NCI-H226 (cell line): ENCODE measurements at places on chromosomes 6 and 20.

DNA sequence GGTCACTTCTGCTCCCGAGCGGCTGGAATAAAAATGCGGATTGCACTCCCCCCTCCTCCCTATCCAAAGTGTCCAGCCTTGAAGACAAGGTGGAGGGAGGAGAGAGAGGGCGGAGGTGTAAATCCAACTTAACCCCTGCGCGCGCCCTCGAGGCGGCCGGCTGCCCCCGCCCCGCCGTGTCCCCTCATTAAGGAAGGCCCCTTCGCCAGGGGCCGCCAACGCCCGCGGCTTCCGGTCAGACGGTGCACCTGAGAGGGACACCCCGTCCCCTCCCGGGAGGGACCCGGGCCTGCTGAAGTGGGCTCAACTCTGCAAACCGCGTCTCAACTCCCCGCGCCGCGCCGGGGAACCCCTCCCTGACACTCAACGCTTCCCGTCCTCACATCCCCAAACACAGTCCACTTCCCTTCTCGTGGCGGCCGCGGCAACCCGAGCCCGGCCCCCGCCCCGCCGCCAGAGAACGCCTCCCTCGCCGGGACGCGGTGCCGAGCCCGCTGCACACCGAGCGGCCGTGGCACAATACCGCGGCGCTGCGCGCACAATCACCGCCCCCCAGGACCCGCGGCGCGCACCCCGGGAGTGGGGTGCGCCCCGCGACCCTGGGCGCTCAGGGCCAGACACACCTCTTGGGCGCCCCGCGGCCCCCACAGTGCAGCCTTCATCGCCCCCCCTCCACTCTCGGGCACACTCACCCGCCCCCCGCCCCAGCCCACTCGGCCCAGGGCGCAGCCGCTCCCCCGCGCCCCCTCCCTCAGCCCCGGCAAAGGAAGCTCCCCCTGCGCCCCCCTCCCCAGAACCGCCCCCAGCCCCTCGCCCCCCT, 102.5 kb downstream of the NOL4L start:
- DNase-seq: no peak

DNA sequence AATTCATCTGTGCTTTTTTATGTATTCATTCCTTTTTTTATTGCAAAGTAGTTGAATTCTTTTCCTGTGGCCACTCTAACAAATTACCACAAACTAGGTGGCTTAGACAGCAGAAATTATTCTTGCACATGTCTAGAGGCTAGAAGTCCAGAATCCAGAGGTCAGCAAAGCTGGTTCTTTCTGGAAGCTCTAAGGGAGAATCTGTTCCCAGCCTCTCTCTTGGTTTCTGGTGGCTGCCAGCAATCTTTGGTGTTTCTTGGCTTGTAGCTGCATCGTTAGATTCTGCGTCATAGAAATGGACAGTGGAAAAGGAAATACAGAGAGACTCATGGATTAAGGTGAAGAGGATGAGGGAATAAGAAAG, 39.3 kb downstream of the GSTA2 start:
- peak; percentile 71 for DNase-seq

DNA sequence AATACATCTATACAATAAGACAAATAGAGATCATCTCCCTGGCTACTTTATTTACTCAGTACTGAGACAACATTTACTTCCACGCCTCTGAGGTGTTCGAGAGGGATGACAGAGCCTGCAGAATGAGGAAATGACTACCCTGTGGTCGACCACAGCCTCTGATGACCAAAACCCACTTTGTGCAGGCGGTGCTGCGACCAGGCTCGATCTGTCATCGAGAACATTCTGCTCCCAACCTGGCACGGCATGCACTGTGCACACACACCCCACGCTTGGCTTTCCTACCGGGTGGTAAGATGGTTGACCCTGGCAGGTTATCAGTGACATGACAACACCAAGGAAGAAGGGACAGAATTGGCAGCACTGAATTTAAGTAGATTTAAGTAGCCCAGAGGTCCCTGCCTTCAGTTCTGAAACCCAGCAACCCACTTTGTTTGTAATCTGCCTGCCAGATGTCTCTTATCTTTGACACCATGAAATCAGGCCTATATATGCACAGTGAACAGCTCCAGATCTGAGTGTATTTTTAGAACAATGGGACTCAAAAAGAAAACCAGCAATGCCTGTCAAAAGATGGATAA, 42.6 kb downstream of the TTI1 start:
- DNase-seq: no peak

DNA sequence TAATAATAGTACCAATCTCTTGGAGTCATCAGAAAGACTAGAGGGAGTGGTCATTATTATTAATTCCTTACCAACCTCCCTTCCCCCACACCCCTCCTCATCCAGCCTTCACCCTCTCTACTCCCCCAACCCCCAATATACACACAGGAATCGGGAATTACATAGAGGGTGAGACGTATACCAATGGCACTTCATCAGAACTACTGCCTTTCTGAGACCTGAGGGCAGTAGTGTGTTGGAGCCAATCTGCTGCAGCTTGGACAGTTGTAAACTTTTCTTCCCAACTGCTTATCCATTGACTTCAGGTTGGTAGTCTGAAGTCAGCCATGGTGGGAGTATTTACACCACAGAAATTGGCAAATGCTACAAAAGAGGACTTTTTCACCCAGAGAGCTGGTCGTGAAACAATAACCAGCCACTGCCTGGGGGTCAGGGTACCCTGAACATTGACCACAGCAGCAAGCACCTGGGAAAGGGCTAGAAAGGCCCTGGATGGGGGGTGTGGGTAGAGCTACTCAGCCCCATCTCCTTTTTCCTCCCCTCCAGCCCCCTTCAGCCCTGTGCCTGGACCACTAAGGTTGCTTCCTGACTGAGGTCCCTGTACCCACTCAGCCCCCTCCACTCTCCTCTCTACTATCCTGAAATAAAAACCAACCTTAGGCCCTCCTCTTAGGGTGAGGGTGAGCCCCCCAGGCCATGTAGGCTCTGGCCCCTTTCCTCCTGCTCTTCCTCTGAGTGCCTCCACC, 161.5 kb downstream of the MRPL14 start:
- no peak for DNase-seq

- no peak for DNase-seq
Measured at GRCh38 chr20:22381812-22382416, 202.5 kb downstream of the FOXA2 start.

- no peak for DNase-seq
Measured at GRCh38 chr6:97939440-97940168, 656.6 kb upstream of the MMS22L start.

DNA sequence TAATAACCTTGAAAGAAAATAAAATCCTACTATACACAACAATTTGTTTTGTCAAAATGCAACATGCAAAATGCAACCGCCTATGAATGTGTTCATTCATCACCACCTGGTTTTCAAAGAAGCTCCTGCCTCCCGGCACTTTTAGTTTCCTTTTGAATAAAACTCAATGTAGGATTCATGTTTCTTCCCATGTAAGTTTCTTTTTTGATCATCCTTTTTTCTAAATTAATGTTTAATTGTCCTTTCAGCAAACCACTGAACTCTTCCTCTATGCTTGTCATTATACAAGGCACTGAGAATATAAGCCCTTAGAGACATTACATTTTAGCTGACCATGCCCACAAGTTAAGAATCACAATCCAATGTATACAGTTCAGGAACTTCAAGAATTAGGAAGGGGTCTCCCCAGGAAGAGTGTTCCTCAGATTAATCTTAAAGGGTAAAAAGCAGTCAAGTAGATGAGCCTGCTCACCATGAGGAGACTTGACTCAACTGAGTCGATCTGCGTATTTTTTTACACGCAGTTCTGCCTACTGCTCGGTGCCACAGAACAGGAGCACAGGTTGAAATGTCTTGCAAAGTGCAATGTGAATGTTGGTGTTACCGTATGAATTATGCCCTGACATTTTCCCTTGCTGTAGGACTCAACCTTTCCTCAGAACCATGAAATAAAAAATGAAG, 7.2 kb upstream of the THEMIS start:
- DNase-seq: no peak

DNA sequence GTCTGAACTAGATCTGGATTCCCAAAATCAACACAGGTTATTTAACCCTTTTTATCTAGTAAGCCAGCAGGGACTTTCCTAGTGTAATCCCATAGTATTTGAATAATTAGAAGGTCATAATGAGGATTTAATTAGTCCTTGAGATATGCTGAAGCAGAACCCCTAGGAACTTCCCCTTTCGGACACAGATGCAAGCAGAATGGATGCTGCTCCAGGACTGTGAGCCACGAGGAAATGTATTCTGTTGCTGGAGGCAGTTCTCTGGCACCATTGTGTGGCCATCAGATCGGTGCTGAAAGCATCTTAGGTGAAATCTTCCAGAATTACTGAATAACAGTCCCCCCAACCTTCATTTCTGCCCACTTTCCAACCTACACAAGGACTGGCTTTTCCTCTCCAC, 206.9 kb downstream of the TMEM242 start:
- no peak for DNase-seq

GRCh38 chr20:597560-597959, 12.5 kb downstream of the TCF15 start:
- no peak for DNase-seq

GRCh38 chr6:52115891-52116604, 28.6 kb upstream of the PKHD1 start:
- DNase-seq: no peak

GRCh38 chr6:38973178-38974057, 75.2 kb upstream of the GLP1R start:
- DNase-seq: peak; percentile 44

DNA sequence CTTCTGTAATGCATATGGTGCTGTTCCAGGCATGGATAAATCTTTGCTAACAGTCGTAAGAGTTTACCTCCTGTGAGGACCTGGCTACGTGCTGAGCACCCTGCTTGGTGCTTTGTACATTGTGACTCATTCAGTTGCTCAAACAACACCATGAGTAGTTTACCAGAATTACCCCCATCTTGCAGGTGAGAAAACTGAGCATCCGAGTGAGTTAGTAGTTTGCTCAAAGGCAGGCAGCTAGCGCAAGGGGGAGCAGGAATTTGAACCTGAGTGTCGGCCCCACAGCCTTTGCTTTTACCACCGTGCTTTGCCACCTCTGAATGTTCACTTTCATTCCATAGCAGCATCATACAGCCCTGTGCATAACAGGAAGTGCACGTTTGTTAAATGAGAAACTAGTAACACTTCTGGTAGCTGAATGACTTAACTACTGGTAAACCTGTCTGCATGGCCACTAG, 121.9 kb downstream of the MTHFD1L start:
- DNase-seq: no peak

GRCh38 chr6:121223212-121223611, 111.1 kb downstream of the TBC1D32 start:
- DNase-seq: no peak

DNA sequence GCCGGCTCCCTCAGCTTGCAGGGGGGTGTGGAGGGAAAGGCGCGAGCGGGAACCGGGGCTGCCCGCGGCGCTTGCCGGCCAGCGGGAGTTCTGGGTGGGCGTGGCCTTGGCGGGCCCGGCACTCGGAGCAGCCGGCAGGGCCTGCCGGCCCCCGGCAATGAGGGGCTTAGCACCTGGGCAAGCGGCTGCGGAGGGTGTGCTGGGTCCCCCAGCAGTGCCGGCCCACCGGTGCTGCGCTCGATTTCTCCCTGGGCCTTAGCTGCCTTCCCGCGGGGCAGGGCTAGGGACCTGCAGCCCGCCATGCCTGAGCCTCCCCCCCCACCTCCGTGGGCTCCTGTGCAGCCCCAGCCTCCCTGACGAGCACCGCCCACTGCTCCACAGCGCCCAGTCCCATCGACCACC, 514.5 kb upstream of the GJE1 start:
- no peak for DNase-seq

DNA sequence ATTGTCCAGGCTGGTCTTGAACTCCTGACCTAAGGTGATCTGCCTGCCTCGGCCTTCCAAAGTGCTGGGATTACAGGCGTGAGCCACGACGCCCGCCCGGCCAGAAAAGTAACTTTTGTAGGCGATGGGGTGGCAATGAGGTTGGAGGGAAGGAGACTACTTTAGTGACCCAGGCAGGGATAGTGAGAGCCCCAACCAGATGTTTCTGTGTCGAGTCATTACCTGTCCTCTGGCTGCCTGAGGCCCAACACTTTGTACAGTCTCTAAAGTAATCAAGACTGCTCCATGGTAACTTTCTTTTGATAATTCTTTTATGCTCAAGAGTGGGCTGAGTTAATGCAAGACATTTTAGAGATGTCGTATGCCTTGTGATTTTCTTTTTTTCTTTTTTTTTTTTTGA, 6.8 kb downstream of the SASH1 start:
- no peak for DNase-seq

DNA sequence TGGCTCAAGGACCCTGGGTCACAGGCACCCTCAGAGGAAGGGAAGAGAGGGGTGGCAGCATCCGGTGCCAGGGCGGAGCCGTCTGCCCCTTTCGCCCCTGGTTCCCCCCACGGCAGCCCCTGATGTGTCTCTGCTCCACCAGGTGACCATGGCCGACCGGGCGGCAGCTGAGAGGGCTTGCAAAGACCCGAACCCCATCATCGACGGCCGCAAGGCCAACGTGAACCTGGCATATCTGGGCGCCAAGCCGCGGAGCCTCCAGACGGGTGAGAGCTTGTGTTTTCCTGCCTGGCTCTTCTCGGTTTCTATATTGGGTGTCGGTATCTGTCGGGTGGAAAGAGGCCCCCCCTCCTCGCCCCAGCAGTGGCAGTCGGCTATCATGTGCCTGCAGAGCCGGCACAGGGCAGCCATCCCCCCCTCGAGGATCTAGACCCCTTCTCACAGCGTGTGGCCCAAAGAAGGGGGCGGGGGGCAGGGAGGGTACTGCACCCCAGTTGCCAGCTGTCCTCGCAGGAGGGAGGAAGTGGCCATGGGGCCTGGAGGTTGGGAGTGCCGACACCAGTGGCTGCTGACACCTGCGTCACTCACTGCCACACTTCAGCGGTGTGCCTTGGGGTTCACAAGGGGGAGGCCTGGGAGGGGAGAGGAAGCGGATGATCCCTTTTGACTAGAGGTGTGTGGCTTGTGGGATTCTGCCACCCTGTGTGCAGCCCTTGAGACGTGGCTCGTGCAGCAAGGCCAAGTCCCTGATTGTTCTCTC, 1.5 kb downstream of the RBM38 start:
- DNase-seq: no peak

DNA sequence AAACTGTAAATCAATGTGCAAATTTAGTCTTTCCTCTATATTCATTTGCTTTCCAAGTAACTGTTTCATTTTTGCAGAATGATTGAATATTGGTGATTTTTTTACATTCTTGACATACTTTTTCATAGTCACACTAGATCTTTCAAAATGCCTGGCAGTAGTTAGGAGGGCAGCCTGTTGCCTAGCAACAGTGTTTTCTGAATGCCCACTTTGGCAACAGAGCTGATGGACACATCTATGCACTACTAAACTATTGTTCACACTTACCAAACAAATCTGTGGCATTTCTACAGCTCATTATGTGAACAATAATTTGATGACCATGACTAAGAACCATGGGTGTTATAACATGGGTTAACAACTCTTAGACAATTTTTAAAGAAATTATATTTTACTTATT, 438.0 kb upstream of the IMPG1 start:
- DNase-seq: no peak

- DNase-seq: peak; percentile 27
Measured at GRCh38 chr6:36963451-36964290, 9.1 kb downstream of the PI16 start.
